Stimulated activated CD8-positive, alpha-beta memory T cell treated with anti-CD3 and anti-CD28 coated beads, Interleukin-4, amount 100 ng/mL, for 1 hour (primary cell): ENCODE measurements at places on chromosomes 6 and 20.

GRCh38 chr6:72348926-72349325 lies 272.9 kb upstream of the KCNQ5 start:
- DNase-seq, result no peak

- DNase-seq, result no peak
Measured at GRCh38 chr6:157328108-157328692, 4.9 kb upstream of the TMEM242 start.

DNA sequence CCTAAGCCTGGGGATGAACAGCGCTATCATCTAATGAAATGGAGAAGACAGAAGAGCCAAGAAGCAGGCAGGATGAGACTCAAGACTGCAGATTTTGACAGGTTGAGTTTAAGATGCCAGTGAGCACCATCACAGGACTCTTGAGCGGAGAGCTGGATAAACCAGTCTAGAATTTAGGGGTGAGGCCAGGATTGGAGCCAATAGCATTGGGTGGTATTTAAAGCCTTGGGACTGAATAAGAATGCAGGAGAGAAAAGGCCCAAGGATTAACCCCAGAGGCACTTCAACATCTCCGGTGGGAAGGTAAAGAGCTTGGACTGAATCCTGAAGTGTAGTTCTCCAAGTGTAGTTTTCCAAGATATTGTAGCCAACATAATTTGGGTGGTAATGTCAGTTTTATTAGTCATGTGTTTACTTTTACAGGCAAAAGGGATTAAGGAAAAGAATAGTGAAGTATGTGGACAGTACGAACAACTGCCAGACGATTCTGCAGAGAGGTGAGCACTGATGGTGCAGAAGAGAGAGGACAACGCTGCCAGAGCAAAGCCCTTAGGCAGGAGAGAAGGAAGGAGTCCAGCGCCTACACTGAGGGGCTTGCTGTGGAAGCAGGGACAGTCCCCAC lies 85.2 kb downstream of the DTNBP1 start:
- no peak for DNase-seq

- DNase-seq, result no peak
Measured at GRCh38 chr6:54191461-54191860, 80.2 kb downstream of the MLIP start.

- no peak for DNase-seq
Measured at GRCh38 chr6:16292942-16293341, 54.6 kb downstream of the GMPR start.

DNA sequence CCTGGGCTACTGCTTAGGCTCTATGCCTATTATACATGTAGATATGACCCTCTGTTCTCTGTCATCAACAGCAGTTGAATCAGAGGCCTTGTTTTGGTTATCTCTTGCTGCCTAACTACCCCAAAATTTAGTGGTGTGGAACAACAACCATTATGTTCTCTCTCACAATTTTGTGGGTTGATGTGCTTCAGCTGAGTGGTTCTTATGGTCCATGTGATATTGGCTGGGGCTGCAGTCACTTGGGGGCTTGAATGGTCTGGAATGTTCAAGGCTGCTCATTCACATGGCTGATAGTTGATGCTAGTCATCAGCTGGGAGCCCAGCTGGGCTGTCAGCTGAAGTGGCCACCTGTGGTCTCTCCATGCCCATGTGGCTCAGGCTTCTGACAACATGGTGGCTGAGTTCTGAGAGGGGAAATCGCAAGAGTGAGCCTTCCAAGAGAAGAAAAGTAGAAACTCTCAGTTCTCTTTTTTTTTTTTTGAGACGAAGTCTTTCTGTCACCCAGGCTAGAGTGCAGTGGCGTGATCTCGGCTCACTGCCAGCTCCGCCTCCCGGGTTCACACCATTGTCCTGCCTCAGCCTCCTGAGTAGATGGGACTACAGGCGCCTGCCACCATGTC lies 47.8 kb downstream of the SHLD1 start:
- no peak for DNase-seq

GRCh38 chr20:17969884-17970409 lies 1.1 kb downstream of the MGME1 start:
- no peak for DNase-seq

DNA sequence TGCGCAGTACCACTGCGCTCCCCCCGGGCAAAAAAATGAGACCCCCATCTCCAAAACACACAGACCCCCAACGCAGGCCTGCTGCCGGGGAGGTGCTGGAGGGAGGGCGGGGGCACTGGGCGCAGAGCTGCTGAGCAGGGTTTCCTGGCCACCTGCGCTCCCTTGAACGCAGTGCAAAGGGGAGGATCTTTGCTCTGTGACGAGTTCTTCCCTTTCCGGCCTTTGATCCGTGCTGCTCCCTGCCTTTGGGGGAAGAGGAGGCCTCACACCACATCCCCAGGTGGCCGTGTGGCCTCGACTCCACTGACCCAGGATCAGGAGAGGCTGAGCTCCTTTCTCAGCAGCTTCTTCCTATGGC lies 8.9 kb upstream of the COL20A1 start:
- DNase-seq, result no peak

GRCh38 chr6:70008189-70008588 lies 141.8 kb downstream of the COL19A1 start:
- DNase-seq, result no peak

- no peak for DNase-seq
Measured at GRCh38 chr6:40672087-40672486, 84.9 kb upstream of the LRFN2 start.
